Chondrocyte (in vitro differentiated cells): ENCODE measurements at places on chromosomes 16 and 17. TPM values are rescaled to one million over a fixed set of nuclear protein-coding genes. Genes with fewer than 3 reads are reported as not detected.

The NLGN2 gene
- total RNA-seq, result 45.2 to 49.8 TPM (median 46.7 TPM) in 3 replicates

The TRPV2 gene
- 1.6 to 47.6 TPM (median 43.5 TPM) in 3 replicates for total RNA-seq

DNA sequence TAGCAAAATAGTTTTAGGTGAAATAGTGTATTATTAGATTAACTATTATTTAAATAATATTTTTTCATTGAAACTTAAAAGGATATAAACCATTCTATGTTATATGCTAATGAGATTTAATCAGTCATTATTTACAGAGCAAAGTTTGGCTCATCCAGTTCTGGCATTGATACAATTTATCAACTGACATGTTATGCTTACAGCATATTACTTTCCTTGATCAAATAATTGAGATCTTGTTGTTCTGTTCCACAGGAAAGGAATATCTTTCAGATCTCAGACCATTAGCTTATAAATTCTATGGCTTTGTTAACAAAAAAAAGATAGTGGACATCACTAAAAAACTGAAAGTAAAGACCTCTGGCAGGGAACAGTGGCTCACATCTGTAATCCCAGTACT is 403.0 kb downstream of the ZFHX3 start:
- no peaks in the 10 kb centered on the region for H3K27me3 ChIP-seq
- no peak for DNase-seq
- H3K36me3 ChIP-seq, result peaks cover 11% of the 10 kb centered on the region
- H3K4me3 ChIP-seq, result no peak overlapping the region
- H3K4me1 ChIP-seq, result no peaks in the 10 kb centered on the region

DNA sequence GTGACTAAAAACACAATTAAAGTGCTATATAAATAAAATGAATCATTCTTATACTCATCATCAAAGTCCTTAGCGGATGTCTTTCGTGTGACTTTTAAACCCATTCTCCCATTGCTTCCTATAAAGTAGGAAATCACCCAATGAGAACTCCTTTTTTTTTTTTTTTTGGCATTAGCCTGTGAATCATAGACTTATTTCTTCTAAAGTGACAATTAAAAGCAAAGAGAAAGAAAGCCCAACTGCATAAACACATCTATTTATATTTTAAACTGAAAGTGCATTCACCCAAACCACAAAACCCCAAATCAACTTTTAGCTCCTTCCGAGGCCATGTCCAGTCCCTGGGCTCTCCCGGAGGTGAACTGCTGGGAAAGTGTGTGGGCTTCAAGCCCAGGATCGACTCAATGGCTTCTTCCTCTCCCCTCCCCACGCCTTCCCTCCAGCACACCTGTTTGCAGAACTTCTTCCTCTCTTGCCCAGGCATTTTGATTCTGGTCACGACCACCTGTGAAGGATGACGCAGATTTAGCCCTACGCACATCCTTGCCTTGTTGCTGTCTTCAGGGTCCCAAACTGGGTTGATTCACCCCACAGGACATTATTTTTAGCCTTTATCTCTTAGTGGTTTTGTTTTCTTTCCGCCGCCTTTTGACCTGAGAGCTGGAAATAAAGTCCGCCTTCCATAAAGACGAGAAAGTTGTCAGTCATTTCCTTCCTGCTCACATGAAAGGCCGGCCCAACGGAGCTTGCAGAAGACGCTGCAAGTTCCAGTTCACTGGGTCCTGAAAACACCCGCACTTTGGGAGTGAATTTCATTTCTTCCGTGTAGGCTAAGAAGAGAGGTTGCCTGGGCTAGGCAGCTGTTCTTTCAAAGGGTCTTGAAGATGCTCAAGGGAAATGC is 166.8 kb downstream of the MAP2K6 start:
- peaks cover 28% of the 10 kb centered on the region for H3K4me1 ChIP-seq
- H3K36me3 ChIP-seq, result no peaks in the 10 kb centered on the region
- H3K27me3 ChIP-seq, result no peaks in the 10 kb centered on the region
- DNase-seq, result no peak
- H3K4me3 ChIP-seq, result no peak overlapping the region

DNA sequence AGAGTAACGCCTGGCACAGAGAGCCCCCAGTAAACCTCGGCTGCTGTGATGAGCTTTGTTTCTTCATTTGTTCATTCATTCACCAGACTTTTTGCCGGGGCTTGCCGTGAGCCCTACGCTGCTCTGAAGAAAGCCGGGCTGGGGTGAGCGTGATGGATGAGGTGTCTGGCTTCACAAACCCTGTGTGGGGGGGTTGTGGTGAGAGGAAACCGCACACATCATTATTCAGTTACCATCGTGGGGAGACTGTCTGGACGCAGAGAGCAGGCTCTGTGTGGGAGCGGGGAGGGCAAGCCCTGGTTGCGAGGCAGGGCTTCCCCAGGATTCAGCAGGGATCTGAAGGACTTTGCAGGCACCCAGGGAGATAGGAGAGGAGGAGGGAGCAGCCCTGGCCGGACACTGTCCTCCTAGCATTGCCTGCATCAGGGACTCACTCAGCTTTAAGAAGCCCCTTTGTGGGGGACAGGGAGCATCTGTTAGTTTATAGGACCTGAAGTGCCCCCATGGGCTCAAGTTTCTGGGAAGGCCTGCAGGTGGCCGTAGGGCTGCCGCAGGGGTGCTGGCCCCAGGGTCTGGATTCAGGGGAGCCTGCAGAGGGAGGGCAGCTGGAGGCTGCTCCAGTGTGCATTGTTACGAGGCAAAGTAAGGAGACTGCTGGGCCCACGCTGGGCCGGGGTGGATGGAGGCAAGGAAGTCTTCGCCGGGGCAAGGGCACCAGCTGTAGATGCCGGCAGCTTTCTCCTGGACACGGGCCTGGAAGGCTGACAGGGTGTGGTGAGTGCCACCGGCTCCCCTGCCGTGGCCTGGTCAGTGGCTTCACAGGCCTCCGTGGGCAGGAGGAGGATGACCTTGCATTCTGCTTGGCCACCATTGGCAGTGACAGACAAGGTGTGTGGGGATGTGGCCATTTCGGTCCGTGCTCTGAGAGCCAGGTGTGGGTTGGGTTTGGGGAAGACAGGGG is 334.5 kb downstream of the SEC14L1 start:
- peak; percentile 86 for DNase-seq

- H3K27ac ChIP-seq, result no peak overlapping the region
- no peaks in the 10 kb centered on the region for H3K4me1 ChIP-seq
- no peak overlapping the region for H3K4me3 ChIP-seq
Measured at GRCh38 chr16:4673387-4674046, 19.8 kb upstream of the NUDT16L1 start.

DNA sequence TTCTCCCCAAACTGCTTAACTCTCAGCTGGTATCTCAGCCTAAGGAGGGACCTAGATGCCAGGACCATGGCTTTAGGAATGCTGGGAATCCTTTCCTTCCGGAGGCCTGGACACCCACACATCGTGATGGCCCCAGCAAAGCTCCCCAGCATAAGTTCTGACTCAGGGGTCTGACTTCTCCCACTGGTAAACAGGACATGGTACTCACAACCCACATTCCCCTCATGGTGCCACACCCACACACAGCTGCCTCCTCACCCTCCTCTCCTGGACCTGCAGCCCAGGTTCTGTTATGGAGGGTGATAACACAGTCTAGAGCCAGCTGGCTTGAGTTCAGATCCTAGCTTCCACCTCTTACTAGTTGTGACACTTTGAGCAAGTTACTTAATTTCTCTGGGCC is 719 bp upstream of the RNF227 start:
- H3K4me3 ChIP-seq, result peak overlapping the region; percentile 62
- no peaks in the 10 kb centered on the region for H3K27me3 ChIP-seq
- peaks cover 1% of the 10 kb centered on the region for H3K36me3 ChIP-seq
- peak overlapping the region; percentile 85 for H3K27ac ChIP-seq
- H3K4me1 ChIP-seq, result peaks cover 19% of the 10 kb centered on the region
- no peak for DNase-seq

DNA sequence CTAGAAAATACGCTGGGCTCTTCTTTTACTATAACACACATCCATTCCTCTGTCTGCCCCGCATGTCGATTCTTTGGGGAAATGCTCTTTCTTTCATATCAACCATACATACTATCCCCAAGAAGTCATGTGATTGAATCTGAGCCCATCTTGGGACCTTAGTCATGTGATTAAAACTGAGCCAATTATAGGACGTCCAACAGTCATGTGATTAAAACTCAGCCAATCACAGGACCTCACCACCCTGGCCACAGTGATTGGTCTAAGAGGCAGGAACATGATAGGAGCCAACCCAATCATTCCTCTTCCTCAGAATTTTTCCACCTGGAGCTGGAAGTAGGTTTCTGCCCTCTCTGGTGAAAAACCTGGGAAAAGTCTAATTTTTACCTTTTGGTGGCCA is 78.8 kb downstream of the TMEM114 start:
- H3K27me3 ChIP-seq, result peaks cover 4% of the 10 kb centered on the region
- DNase-seq, result no peak
- no peak overlapping the region for H3K4me3 ChIP-seq
- H3K27ac ChIP-seq, result no peak overlapping the region
- H3K4me1 ChIP-seq, result no peaks in the 10 kb centered on the region
